ENCODE measurements at places on chromosomes 3 and 15.

DNA sequence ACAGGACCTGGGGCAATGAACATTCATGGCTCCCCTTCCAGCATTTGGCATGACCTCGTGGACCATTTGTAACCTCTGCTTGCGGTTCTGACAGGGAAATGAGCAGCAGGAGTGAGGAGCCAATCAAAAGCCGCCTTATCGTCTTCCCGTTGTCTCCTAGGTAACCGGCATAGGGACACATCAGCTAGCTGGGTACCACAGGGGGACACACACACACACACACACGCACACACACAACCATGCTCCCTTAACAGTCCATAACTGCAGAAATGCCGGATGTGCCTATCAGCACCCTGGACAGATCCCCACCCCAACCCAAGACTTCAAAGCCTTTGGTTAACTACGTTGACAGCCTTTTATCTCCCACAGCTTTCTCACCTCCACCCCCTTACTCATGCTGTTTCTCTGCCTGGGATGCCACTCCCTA lies 53.4 kb upstream of the CCDC174 start:
- peak; percentile 44 for DNase-seq

- no peak for DNase-seq
Measured at GRCh38 chr3:161150001-161150525, 44.9 kb upstream of the B3GALNT1 start.

DNA sequence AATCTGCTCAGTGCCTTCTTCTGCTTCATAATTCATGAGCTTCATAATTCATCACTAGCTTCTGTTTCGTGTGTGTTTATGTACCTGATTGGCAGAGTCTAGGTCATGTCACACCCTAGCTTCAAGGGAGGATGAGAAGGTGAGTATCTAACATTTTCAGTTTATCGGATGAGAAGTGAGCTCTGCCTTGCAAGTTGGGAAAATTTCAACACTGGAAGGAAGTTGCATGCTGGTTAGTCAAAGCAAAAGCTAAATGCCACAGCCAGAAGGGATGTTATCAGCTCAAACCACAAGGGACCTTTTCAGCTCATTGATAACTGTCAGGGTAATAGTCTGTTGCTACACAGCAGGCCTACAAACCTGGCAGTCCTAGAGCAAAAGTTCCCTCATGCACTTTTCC lies 7.3 kb upstream of the TNFSF10 start:
- DNase-seq = no peak

DNA sequence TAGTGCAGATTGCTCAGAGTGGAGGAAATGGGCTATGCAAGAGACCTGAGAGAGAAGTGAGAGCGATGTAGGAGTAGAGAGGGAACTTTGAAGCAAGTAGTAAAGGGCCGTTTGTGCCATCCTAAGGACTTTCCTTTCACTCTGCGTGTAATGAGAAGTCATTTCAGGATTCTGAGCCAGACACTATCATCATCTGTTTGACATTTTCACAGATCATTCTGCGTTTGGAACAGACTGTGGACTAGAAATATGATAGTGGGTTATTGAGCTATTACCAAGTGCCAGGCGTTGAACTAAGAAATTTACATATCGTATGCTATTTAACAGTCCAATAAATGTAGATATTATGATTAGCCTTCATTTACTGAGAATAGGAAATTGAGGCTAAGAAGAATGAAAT lies 150.0 kb upstream of the ROBO2 start:
- no peak for DNase-seq

DNA sequence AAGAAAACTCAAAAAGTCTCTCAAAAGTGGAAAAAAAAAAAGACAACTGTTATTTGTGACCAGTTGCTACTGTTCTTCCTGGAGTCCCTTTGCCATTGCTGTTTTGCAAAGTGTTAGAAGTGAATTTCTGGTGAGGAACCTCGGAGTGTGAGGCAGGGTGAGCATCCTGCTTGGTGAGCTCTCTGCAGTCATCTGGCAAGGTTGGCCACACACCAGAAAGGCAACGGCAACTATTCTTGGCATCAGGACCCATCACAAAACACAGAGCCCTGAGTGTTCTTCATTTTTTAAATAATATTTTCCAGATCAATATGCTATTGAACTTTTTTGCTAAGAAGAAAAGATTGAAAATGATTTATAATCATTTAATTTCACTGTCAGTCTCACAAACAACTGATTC lies 60.7 kb downstream of the CGNL1 start:
- DNase-seq = no peak

- DNase-seq = no peak
Measured at GRCh38 chr3:169764312-169764881, 463 bp downstream of the TERC start.

DNA sequence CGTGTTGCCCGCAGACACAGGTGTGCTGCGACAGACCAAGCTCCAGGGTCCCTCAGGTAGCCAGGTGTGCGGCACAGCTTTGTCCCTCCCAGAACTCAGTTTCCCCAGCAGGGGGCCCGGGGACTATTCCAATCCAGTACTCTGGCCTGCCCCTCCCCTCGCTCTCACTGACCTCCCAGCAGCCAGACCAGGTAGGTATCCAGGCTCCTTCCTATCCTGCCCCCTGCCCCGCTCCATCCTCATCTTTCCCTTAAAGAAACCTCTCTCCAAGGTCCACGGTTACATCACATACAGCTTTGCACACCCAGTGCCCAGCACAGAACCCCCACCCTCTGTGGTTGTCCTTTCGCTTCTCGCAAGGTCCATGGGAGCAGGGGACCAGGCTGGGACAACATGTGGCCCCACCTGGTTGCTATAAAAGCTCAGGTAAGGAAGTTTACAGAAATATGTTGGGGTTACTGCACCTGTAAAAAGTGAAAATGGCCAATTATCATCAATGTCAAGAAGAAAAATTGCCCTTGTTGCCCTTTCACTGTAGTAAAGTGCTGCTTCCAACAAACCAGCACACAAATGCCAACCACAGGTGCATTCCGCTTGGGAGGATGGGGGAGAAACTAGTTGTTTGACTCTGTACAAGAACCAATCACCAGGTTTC lies 7.3 kb upstream of the CYP11A1 start:
- peak; percentile 86 for DNase-seq

DNA sequence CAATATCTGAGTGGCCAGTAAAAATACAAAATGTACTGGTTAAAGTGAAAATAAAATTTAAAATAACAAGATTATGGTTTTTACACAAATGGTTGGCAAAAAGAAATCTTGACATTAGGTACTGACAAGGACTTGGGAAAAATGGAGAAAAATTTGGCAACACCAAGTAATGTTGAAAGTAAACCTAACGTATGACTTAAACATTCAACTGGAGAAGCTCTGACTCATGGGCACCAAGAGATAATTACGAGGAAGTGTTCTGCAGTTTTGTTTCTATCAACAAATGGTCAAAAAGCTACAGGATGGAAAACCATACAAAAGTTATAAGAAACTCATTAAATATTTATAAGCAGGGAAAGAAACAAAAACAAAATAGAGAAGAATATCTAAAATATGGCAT lies 177.7 kb downstream of the ZNF385D start:
- no peak for DNase-seq

GRCh38 chr3:117565777-117566176 lies 856.2 kb downstream of the TUSC7 start:
- DNase-seq = no peak

DNA sequence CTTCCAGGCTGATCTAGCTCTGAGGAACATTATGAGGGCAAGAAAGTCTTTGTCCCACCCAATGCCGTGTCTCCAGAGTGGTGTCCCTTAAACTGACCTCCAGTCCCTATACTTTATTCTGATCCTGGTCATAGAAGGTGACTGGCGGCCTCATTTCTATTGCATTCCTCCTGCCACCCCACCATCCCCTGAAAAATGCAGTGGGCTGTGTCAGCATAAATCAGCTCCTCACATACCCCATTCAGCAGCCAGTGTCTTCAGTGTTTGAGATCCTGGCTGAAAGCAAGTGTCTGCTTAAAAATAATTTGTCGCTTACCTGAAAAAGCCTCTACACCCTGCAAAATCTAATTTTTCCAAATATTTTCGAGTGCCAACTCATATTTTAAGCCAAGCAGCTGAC lies 346.1 kb downstream of the FEZF2 start:
- DNase-seq = no peak

- DNase-seq = no peak
Measured at GRCh38 chr3:52022323-52023100, 26.8 kb upstream of the RPL29 start.

DNA sequence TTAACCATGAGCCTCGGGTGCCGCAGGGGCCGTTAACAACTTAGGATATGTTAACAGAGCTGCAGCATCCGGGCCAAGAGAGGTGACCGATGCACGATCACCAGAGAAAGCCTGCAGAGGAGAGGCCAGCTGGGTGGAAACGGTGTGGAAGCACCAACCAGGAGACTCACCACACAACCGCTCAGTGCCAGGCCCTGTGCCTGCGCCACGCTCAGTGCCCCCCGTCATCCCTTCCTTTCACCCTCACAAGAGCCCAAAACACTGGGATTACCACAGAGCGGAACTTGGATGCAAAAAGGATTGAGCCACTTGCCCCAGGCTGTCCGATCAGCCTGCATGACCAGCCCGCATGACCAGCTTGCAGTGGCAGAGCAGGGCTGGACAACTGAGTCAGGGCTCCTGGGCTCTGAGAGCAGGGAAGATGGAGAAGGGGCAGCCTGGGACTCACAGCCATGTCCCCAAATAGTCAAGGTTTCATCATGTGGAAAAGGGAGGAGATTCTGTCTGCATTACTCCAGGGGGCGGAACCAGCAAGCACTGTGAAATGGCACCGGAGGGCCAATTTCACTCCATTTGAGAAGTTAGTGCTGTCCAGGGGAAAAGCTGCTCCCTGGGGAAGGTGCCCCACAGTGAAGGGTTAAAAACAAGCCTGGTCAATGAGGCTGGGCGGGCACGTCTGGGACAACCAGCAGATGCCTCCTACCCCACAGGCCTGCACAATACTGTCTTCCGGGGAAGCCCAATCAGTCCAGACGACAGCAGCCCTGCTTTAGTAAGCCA lies 156.8 kb downstream of the ATP10A start:
- no peak for DNase-seq

- no peak for DNase-seq
Measured at GRCh38 chr3:144085964-144086363, 114.3 kb downstream of the DIPK2A start.

DNA sequence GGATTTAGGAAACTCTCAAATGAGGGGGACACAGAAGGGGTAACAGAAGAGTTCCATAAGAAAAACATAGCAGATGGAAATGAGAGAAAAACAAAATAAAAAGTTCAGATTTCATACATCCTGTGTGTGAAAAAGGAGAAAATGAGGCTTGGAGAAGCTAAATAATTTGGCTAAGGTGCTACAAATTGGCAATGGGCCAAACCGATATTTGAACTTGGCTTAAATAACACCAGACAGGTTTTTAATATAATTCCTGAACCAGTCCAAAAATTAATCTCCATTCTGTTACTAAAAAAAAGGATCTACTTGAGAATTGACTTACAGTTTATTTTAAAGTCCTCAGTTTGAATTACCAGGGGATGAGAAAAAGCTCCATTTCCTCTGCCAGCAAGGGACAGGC lies 342.9 kb upstream of the DPH6 start:
- no peak for DNase-seq

DNA sequence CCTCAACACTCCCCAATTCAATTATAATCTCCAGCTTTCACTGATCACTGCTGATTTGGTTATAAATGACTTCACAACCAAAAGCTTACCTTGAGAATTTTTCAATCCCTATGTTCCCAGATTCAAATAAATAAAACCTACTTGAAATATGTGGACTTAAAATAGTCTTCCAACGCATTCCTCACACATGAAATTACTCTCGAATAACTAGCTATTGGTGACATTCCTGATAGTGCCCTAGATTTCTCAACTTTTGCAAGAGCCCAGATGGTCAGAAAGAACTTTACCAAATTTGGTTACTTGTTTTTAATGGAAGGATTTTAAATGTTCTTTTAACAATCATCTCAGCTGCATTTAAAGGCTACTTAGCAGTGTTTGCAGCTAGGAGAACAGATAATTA lies 605.5 kb downstream of the FHIT start:
- no peak for DNase-seq

- no peak for DNase-seq
Measured at GRCh38 chr15:74035121-74036017, 40.9 kb downstream of the PML start.

GRCh38 chr15:68285259-68285980 lies 7.9 kb downstream of the FEM1B start:
- DNase-seq = peak; percentile 24

- DNase-seq = no peak
Measured at GRCh38 chr15:40244961-40245523, 6.2 kb downstream of the PAK6 start.

DNA sequence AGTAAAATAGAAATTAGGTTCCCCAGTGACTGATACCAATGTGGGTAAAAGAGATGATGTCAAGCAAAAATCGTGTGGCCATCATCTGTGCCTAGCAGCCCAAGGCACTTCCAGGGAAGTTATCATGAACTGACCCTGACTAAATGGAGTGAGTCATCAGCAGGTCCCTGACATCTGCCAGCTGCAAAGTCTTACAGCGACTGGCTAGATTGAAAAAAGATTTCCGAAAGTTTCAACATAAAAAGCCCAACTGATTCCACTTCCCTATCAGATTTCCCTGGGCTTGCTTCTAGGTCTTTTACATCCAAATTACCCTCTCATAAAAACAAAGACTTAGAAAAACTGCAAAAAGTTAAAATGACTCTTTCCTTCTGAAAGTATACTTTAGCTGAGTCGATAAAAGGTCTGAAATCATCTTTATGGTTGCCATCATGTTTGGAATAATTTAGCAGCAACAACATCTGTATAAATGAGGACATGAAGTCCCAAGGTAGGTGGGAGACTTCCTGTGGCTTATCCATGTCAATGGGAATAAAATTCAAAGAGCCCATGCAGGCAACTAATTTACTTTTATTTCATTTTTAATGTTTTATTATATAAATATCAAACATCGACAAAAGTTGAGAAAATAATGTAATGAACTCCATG lies 342.8 kb downstream of the ERC2 start:
- no peak for DNase-seq

- no peak for DNase-seq
Measured at GRCh38 chr3:42735615-42736014, 33.0 kb upstream of the HHATL start.

- DNase-seq = no peak
Measured at GRCh38 chr3:53506110-53506762, 11.8 kb downstream of the CACNA1D start.

All from NCI-H1417 treated with DMSO at 0.1 percent for 48 hours (cell line).